HAP-1 (cell line): ENCODE measurements at places on chromosomes 7 and 10.

GRCh38 chr10:22434521-22434920, 89.2 kb downstream of the SPAG6 start:
- DNase-seq, result no peak

DNA sequence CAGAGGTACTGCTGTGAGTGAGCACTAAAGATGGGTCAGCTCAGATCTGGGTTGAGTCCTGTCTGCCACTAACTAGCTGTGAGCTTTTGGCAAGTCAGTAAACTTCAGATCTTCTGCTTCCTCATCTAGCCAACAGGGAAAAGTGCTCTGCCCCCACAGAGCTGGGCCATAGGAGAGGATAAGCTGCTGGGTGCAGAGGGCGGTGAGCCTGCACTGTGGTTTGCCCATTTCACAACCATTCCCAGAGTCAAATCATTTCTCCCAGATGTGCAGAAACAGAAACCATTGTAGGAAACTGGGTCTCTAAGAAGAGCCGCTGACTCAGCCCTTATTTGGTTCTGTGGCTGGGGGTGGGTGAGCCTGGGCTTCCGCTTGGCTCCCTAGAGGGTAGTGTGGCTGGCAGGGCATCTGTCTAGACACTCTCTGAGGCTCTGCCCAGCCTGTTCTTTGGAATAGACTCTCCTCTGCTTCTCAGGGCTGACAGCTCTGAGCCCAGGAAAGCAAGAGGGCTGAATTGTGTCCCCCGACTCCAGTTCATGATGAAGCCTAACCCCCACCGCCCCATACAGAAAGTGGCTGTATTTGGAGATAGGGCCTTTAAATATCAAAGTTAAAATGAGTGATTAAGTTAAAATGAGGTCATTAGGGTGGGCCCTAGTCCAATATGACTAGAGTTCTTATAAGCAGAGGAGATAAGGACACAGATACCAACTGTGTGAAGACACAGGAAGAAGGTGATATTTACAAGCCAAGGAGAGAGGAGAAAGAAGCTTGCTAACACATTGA, 29.5 kb upstream of the ARHGAP22 start:
- DNase-seq, result no peak

- DNase-seq, result no peak
Observed at GRCh38 chr7:147756300-147756699, 834.3 kb upstream of the C7orf33 start.

- DNase-seq, result no peak
Observed at GRCh38 chr7:90648107-90648506, 52.0 kb downstream of the CDK14 start.

- DNase-seq, result no peak
Observed at GRCh38 chr10:53276797-53277196, 504.2 kb upstream of the MBL2 start.

GRCh38 chr10:63105225-63106110, 27.7 kb upstream of the NRBF2 start:
- no peak for DNase-seq

GRCh38 chr10:86366033-86366901, at the start of gene GRID1:
TSS of gene GRID1 (minus strand) at chr10:86366795.
- DNase-seq, result peak; percentile 83

DNA sequence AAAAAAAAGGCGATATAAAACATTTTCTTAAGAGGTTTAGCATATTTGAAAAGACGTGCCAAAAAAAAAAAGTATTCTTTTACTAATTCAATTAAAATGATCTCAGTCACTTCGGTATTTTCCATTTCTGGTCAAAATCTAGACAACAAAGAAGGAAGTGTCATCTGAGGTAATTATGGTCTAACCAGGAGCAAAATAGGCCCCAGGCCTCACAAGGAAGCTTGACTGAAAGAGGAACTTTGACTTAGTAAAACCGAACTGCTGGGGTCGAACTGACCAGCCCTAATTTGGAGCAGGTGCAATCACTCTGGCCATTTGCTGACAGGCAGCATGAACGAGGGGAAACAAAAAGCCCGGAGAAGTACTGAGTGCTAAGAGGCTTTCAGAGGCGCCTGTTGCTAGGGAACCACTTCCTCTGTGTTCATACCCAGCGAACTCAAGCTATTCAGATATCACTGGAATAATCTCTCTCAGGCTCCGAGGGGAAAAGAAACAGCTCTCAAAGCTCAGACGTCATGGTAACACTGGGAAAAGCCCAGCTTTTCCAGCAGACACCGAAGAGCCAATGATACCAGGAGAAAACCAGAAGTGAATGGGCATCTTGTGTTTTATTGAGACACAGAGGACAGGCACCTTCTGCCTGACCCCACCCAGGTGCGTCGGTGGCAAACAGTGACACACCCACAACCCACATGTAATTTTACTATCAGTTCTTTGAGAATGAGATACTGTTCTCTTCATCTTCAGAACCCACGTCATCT, 126.5 kb downstream of the FAM107B start:
- peak; percentile 62 for DNase-seq

- no peak for DNase-seq
Observed at GRCh38 chr10:105024184-105024583, 383.1 kb downstream of the SORCS3 start.

DNA sequence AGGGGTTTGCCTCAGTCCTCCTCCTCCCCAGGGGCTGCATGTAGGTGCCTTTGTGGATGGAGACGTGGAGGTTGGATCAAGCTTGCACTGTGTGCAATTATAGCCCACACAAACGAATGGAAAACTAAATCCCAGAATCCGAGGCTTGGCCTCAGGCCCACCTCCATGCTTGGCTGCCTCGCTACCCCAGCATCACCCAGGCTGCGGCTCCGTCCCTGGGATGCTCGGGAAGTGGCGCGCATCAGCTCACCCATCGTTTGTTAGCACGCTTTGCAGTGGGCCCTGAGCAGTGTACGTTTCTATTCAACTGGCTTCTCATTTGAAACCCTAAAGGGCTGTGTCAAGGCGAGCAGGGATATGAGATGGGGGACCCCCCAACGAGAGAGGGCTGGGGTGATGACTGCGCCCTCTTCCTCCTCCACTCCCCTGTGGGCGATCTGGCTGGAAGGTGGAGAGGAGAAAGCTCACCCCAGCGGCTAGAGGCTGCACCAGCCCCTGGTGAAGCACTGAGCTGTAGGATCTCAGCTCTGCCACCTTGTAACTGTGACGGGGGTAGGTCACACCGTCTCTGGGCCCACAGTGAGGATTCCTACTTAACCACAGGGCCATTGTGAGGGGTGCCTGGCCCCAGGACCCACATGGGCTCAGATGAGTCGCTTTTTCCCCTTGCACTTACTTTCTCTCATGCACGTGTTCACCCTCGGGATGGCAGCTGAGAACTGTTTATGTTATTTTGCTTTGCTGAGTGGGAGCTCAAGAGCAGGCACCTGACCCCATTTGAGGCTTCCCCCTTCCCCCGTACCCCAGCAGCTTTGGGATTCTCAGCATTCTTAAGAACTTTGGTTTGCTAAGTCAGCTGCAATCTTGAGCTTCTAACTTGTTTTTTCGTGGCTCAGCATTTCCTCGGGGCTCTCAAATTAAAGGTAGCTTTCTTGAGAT, 12.7 kb upstream of the BTBD16 start:
- no peak for DNase-seq

DNA sequence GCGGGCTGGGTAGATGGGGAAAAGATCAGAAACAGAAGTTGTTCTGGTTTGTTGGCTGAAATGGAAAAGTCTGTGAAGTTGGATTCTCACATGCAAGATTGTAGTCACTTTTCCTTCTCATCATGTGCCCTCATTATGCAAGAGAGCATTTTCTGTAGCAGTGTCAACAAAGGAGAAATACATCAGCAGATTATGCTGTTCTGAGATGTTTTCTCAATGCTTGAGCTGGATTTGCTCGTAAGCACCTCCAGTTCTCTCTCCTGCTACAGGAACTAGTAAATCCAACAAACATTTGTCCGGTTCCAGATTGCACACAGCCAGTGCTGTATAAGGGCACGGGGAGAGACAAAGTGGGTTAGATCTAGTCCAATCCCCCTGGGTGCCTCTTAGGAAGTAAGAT, 90.0 kb downstream of the GATA3 start:
- DNase-seq, result no peak

GRCh38 chr7:13414661-13415107, 574.8 kb downstream of the ETV1 start:
- no peak for DNase-seq

DNA sequence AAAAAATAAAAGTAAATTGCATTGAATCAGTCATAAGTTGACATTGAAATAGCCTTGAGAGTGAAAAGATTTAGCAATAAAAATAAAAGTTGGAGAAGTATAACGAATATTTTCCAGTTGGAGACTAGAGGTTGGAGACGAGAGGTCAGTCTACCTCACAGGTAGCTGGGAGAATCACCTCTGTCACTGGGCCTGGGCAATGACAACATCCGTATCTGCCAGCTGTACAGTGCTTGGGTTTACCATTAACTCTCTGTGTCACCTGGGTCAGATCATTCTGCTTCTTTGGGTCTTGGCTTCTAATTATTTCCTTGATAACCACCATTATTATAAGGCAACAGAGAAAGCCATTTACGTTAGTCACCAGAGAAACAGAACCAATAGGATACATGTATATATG, 62.0 kb upstream of the STEAP4 start:
- no peak for DNase-seq

DNA sequence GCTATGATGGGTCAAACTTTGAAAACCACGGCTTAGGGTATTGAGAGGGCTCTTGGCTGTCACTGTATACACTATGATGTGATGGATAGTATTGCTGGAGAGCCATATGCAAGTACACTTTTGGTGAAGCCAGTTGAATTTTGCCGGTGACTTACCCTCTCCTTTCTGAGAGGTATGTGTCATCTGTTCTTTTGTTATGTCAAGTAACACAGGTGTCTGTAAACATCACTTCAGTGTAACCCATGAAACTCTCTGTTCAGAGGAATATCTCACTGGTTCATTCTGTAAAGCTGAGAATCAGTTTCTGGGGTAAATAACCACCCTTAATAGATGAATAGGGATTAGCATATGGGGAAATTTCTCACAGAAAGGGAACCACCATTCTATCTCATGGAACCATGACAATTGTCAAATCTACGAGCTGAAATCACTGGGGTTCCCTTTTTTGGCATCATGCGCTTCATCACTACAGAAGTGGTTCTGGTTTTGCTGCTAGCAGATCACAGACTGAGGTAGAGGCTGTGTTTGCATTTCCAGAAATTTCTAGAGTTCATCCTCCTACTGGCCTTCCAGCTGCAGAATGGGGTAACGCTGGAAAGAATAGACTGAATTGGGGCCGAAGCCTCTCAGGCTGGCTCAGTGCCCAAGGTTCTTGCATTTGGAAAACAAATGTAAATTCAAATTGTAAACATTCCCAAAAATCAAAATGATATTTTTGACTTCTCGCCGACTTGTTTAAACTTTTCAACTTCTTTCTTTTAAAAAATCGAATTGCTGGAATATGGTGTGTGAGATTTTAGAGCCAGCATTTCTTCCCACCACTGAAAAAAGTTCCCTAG, 83.3 kb upstream of the CREB5 start:
- no peak for DNase-seq

DNA sequence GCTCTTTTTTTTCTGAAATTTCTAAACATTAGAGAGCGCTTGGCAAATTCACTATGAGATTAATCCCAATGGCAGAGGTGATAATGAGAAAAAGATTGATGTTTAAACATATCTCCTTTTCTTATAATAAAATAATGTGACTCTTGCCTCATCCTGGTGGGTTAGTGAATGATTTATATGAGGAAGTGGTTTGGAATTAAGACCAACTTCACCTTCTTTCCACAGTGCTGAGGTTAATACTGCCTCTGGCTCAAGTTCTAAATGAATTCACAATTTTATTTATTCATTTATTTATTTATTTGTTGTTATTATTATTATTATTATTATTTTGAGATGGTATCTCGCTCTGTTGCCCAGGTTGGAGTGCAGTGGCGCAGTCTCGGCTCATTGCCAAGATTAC, 40.5 kb upstream of the ADO start:
- DNase-seq, result no peak

DNA sequence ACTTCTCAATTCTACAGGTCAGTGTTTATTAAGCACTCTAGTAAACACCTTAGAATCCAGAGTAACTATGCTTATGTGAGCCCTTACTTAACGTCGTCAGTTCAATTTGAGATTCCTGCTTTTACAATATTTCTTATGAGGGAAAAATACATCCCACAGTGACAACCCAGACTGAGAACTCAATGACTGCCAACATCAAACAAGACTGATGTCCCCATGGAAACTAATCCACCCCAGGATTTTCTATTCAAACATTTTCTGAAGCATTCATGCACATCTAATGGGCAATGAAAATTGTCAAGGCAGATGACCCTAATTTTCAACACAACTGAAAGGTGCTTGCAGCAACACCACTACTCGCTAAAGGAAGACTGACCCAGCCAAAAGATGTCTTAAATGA, 67.0 kb downstream of the ATE1 start:
- DNase-seq, result peak; percentile 13

GRCh38 chr7:6423942-6424701, 23.6 kb downstream of the DAGLB start:
- no peak for DNase-seq

GRCh38 chr7:68518060-68518459, 1080.2 kb upstream of the AUTS2 start:
- DNase-seq, result no peak

- DNase-seq, result no peak
Observed at GRCh38 chr10:71621231-71622153, 98.1 kb downstream of the C10orf105 start.

DNA sequence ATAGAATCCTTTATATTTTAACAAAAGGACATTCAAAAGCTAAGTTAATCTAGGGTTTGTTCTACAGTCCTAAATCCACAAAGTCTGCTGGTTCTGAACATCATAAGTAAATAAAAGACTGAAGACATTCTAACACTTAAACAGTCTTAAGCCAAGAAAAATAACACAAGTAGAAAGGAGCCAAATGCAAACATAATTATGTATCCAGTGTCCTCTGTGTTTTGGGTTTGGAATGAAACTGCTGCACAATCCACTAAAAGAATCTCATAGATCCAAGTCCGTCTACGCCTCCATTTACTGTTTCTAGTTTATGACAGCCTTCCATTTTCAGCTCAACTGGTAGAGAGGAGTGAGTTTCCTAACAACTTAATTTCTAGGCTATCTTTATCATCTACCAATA, 623.6 kb upstream of the FZD8 start:
- DNase-seq, result no peak

DNA sequence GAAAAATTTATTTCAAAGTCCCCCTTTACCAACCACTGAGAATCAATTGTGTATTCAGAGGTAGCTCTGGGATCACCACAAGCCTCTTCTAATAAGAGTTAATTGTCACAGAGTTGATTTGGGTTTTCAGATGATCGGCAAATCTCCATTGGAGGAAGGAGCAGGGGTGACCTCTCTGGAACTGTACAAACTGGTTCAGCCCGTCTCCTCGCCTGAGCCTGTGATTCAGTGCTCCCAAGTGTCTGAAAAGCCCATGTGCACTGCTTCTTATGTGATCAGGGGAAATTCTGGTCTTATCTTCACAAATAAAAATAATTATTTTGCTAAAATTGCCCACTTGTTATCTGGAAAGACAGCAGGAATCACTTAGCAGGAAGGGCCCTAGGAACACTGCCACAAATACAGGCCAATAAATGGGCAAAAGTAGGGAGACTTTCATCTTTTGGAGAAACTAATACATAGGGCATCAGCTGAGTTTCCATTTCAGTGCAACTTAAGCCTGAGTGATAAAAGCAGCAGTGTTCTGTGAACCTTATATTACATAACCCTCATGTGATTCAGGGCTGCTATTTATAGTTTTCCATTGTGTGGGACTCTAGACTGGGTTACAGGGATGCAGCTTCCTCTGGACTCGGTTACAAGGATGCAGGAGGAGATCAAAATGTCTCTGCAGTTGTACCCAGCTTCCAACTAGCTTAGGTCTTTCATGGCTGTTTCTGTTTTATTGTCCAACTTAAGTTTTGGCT, 32.3 kb downstream of the CDK1 start:
- DNase-seq, result no peak
